ENCODE measurements at places on chromosomes 4 and X.

DNA sequence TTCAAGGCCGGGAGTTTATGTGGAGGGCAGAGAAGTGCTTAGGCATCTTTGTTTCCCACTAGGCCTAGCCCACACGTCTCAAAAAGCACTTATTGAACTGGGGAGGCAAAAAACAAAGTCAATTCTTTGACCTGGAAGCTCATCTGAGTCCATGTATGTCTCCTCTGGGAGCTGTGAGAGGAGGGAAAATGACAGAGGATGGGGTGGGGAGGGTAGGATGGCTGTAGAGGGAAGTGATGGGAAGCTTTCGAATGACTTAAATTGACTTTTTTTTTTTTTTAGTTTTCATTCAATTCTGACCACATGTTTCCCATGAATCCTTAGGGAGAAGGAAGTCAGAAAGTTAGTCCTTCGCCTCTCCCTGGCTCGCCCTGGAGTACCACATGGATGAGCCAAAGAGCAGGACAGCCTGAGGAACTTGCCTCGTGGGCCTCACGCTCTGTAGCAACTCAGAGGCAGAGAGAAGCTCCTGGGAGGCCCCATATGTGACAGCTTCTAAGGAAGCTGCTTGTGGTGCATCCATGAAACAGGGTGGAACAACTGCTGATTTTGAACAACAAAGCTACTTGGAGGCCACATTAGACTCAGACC lies 45.0 kb downstream of the NHSL2 start:
- no peak for DNase-seq

DNA sequence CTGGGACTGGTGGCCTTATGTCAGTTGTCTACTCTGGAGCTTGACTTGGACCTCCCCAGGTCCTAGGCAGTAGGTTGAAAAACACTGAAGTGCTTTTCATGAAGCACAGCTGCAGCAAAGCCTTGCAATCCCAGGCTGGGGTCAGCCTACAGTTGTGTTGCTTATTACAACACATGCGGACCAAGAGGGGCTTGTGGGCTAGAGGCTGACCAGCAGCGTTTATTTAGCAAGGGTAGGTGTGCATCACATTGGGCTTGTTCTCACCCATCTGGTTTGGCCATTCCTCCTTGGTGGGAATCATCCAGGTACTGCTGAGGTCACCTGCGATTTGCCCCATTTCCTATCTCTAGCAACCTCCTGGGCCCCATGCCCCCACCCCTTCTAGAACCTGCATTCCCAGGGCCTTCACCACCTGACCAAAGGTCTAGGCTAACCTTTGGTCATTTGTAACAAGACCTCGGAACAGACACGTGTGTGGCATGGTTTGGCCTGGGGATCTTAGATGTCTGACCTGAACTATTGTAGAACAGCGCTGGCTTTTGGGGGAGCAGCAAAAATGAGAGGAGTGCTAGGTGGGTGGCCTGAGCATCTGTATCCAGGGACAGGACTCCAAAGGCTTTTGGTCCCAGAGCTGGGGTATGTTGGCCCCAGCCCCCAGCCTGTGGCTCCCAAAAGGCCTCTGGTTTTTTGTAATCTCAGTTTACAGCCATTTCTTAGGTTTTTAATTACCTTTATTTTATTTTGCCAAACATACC lies 3.0 kb downstream of the RPL10 start:
- no peak for DNase-seq

GRCh38 chr4:131137196-131137595 lies 2011.9 kb upstream of the PCDH10 start:
- DNase-seq = no peak

- no peak for DNase-seq
Observed at GRCh38 chr4:177265729-177266128, 43.9 kb upstream of the NEIL3 start.

DNA sequence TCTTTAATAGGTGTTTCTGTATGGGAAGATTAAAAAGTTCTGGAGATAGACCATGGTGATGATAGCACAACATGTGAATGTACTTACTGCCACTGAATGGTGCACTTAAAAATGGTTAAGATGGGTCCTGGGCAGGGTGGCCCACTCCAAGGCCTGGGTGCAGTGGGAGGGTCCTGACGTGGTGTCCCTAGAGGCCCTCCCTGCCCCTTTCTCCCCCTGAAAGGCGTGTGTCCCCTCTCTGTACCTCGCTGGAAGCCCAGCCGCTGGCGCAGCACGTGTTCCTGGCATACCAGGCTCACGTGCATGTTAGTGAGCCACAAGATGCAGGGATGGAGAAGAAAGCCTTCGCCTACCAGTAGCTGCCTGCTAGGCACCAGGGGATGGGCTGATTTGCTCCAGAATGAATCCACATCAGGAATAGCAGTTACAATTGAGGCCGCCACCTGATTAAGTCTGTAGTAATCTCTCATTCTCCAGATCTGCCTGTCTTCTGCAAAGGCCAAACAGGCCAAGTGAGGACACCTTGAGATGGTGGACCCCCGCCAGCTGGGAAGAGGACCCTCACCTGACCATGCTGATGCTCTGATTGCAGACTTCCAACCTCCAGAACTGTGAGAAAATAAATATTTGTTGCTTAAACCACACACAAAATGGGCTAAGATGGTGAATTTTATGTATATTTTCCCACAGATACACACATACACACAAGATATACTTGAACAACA lies 67.5 kb downstream of the COQ2 start:
- no peak for DNase-seq

DNA sequence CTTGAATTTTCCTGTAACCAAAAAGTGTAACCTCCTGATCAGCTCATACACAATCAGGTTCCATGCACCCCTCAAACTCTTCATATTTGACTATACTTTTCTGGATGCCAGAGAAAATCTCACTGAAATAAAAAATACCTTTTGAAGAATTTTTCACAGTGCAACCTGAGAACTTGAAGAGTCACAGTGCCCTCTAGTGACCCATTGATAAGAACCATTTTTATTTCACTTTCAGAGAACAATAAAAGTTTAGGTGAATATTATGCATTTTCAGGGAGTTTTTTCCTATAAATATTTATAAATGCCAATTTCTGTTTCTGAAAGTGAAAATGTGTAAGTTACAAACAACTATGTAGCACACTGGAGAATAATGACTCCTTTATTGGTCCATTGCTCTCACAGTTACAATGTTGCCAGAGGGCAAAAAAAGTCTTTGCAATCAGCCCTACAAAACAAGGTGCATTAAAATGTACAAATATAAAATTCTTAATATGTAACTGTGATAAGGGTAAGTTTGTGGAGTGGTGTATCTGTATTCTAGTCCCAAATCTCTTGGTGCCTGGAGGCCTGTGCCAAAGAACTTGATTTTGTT lies 153.6 kb upstream of the INTU start:
- peak; percentile 24 for DNase-seq

DNA sequence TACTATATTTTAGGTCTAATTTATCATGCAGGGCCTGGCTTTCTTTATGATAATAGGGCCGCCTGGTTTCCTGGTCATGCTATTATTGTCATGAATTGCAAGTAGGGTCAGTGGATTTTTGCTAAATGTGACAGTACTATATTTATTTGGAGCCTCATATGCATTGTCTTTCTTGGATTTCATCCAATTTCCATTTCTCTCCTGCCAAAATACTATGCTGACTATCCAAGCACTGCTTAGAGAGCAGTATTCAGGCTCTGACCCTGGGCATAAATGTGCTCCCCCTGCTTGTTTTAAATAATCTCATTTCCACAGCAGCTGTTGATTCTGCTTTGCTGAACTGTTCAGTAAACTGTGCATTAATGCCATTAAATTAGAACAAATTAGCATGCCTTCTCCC lies 269.3 kb downstream of the GPM6A start:
- DNase-seq = no peak

DNA sequence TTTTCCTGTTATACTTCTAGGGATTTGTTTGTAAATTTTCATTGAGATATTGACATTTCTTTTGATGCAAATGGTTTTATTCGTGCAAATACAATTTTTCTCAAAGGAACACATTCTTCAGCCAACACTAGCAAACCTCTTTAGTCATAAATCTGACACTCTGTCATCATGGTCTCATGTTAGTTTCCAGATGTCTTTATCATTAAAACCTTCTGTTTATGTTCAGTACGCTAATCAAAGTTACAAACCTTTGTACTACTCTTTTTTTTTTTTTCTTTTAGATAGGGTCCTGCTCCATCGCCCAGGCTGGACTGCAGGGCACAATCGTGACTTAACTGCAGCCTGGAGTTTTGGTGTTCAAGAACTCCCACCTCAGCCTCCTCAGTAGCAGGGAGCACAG lies 7.1 kb downstream of the SLC25A31 start:
- no peak for DNase-seq

- no peak for DNase-seq
Observed at GRCh38 chrX:17564689-17565409, 172.4 kb upstream of the SCML1 start.

GRCh38 chr4:28391877-28392276 lies 1531.2 kb downstream of the STIM2 start:
- no peak for DNase-seq

DNA sequence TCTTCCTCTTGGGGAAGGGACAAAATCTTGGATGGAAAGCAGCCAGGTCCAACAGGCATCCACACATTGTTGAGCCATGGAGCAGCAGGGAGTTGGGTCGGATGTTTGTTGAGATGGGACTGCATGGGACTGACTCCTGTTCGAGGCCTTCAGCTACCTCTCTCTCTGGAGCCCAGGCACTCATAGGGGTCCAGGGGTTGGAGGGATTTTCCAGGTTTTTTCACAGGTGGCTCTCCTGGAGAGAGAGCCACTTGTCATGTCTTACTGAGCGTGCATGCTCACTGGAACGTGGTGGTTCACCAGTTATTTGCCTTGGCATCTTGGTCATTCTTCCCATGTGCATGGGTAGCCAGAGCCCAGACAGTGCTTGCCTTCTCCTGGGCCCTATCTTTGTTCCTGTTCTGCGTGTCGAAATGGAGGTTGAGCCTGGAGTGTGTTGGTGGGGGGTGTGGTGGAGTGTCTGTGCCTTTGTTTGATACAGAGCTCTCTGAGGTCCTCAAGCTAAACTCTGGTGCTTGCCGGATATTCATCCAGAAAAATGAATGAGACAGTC lies 60.6 kb downstream of the NBDY start:
- DNase-seq = no peak

GRCh38 chr4:3701271-3701734 lies 64.9 kb upstream of the ADRA2C start:
- DNase-seq = no peak

DNA sequence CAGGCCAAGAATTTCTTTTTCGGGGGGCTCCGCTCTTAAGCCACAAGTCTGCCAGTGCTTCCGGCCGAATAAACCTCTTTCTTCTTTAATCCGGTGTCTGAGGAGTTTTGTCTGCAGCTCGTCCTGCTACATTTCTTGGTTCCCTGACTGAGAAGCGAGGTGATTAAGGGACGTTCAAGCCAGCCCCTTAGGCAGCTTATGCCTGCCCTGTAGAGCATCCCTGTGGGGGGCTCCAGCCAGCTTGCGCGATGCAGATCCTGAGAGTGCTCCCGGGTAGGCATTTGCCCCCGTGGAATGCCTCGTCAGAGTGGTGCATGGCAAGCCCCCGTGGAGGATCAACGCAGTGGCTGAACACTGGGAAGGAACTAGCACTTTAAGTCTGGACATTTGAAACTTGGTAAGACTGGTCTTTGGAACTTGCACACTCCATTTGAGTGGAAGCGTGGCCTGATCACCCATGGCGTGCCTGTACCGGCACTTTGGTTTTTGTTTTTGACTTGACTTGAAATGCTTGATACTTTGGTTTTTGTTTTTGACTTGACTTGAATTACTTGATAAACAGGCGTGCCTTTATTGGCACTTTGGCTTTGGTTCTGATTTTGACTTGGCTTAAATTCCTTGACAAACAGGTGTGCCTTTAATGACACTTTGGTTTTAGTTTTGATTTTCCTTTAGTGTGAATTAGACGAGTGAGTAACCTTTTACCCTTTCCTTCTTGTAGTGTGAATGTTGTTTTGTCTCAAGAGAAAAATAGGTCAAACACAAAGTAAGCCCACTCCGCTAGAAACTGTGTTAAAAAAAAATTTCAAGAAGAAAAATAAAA lies 6.1 kb downstream of the ACOX3 start:
- DNase-seq = no peak

GRCh38 chr4:134552063-134552462 lies 350.5 kb upstream of the PABPC4L start:
- DNase-seq = no peak

- DNase-seq = no peak
Observed at GRCh38 chrX:43880425-43880824, 1.8 kb downstream of the MAOB start.

GRCh38 chrX:41445781-41446358 lies 1.3 kb upstream of the NYX start:
- no peak for DNase-seq

- peak; percentile 77 for DNase-seq
Observed at GRCh38 chrX:153526042-153526441, 8.6 kb downstream of the ATP2B3 start.

GRCh38 chr4:160238790-160239189 lies 1135.9 kb downstream of the RAPGEF2 start:
- no peak for DNase-seq

DNA sequence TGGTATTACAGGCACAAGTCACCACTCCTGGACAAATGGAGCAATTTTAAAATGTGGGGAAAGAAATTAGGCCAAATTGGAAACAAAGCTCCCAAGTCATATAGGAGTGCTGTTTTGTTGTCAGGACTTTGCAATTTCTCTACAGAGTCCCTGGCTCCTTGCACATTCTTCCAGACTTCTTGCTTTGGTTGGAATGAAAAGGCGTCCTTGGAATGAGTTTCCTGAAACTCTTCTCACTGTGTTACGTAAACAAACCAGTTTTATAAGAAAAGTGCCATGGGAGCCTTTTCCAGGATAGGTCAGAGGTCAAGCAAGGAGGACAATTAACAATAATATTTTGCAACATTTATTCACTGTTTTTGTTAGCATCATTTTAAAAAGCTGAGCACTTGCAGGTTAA lies 32.4 kb upstream of the KIT start:
- DNase-seq = no peak

DNA sequence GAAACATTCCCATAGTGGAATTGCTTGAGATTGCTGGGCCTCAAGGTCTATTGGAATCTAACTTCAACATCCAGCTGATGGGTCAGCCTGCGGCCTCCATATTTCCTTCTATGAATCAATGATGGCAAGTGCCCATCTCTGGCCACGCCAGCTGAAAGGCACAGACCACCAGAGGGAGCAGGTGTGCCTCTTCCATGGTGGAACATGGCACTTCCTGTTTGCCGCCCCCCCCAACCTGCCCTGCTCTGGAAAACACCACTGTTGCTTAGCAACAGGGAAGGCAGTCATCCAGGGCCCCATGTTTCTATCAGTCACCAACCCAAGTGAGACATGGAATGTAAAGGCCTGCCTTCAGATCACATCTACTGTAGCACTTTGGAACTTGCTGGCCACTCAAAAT lies 11.6 kb downstream of the PAGE4 start:
- DNase-seq = peak; percentile 27

GRCh38 chr4:85107553-85107952 lies 141.1 kb upstream of the WDFY3 start:
- DNase-seq = no peak

GRCh38 chr4:37584071-37584470 lies 102.1 kb downstream of the RELL1 start:
- DNase-seq = no peak

- DNase-seq = no peak
Observed at GRCh38 chrX:17931855-17932254, 70.8 kb upstream of the RAI2 start.
